ENCODE measurements at places on chromosomes 6 and 20.

- peak; percentile 87 for DNase-seq
Observed at GRCh38 chr6:27687154-27688013, 214.5 kb upstream of the ZNF184 start.

DNA sequence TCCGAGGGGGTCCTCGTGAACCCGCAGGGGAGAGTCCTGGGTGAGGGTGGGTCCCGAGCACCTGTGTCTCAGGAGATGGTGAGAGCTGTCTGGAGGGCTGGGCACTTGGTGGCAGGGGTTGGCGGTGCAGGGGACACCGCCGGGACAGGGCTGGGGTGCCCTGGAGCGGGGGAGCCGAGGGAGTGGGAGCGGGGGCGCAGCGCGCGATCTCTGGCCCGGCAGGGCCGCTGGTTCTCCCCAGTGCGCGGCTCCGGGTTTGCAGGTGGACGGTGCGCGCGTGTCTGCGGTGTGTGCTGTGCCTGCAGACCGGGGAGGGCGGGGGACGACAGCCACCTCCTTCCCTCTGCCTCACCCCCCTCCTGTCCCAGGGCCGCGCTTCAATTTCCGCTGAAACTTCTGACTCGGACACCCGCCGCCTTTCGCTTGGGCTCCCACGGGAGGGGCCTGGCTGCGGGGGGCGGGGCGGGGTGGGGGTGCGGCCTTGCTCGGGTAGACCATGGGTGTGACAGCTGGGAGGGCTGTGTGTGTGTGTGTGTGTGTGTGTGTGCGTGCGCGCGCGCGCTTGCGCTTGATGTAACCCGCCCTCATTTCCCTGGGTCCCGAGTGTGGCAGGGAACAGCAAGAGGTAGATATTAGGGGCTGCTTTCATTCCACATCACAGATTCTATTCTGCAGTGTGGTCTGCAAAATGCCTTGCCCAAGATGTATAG is 1.2 kb downstream of the TRIB3 start:
- peak; percentile 68 for DNase-seq

DNA sequence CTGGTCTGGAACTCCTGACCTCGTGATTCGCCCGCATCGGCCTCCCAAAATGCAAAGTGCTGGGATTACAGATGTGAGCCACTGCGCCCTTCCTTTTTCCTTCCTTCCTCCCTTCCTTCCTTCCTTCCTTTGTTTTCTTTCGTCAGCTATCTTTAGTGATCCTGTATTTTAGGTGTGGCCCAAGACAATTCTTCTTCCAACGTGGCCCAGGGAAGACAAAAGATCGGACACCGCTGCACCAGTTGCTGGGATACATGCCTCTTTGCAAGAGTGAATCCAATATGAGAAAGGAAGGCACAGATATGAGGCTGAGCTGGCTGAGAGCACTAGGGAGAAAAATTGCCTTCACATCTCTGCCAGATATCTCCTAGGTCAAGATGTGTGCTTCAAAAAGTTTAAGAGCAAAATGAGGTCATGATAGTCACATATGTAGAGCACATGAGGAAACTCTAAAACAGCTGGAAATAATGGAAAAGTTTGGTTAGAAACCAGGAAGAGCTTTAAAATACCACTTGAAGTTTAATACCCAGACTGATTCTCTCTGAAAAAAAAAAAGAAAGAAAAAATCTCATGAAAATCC is 41.8 kb downstream of the OR2B2 start:
- DNase-seq = no peak

DNA sequence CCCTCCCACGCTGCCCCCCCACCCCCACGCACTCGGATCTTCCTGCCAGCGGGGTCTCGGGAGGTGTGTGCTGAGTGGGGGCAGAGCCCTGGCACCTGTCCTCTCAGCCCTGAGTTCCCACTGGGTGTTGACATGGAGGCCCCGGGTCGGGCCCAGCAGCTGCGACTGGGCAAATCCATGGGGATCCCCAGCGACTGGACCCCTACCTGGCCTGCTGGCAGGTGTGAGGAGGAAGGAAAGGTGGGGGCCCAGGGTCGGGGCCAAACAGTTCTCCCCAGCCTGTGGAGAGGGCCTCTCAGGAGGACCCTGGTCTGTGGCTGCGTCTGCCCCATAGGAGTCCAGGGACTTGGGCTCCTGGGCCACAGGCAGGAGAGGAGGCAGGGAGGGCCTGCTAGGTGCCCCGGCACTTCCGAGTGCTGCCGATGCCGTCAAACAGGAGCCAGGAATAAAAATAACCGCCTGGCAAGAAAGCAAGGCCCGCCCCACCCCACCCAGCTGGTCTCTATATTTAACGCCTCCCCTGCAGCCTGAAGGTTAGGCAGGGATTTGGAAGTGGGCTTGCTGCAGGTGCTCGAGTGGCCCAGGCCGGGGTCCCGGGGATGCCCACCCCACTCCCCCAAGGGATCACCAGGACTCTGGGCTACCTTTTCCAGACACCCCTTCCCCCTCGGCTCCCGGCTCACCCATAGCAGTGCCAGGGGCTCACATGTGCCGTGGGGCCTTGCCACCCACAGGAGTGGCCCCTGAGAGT is 1.4 kb upstream of the EEF1A2 start:
- DNase-seq = no peak

- DNase-seq = no peak
Observed at GRCh38 chr6:127147534-127147933, 29.1 kb downstream of the RSPO3 start.

DNA sequence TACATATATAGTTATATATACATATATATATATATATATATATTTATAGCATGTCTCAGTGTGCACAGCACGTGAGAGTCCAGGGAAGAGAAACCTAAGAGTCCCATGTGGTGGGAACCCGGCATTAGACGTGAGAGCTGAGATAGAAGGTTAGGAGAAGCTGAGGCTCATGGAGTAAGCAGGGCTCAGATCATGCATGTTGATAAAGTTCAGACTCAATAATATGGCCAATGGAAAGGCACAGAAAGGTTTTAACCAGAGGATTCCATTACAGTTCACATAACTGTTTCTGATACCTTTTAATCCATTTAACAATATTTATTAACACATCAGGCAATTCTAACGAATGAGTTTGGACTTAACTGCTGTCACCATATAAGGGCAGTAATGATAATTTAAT is 143.4 kb downstream of the MYB start:
- DNase-seq = no peak

- DNase-seq = no peak
Observed at GRCh38 chr6:14506656-14507246, 389.2 kb downstream of the CD83 start.

- no peak for DNase-seq
Observed at GRCh38 chr6:16440636-16441212, 202.3 kb downstream of the GMPR start.

GRCh38 chr6:119881416-119881815 is 531.9 kb upstream of the MAN1A1 start:
- no peak for DNase-seq

DNA sequence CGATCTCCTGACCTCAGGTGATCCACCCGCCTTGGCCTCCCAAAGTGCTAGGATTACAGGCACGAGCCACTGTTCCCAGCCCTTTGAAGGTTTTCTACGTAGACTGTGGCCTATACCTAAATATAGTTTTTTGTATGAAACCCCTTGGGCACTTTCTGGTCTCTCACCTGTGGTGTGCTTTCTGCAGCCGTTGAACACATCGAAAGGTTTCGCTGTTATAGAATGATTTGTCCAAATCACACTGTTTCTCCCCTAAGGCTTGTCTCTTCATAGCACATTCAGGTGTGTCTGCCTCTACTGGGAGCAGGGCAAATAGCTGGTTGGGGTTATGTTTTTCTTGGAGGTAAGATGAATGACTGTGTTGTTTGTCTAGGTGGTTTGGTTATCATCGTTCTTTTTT is 597.9 kb downstream of the RNF144B start:
- no peak for DNase-seq

DNA sequence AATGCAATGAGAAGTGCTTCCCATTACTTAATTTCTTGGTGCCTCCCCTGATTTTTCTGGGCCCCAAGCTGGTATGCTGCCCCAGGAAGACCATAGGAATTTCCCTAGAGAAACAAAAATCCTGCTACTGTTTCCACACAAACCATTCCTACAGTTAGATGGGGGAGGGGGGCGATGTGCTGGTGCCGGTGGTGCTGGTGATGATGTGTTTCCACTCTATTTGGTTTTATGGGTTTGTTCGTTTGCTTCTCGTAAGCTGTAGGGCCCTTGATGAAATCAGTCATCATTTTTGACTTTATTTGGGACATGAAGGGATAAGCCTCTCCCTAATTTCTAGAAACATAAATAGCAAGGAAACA is 105.1 kb downstream of the MKKS start:
- DNase-seq = no peak

GRCh38 chr6:136365776-136366354 is 76.2 kb upstream of the BCLAF1 start:
- DNase-seq = no peak

DNA sequence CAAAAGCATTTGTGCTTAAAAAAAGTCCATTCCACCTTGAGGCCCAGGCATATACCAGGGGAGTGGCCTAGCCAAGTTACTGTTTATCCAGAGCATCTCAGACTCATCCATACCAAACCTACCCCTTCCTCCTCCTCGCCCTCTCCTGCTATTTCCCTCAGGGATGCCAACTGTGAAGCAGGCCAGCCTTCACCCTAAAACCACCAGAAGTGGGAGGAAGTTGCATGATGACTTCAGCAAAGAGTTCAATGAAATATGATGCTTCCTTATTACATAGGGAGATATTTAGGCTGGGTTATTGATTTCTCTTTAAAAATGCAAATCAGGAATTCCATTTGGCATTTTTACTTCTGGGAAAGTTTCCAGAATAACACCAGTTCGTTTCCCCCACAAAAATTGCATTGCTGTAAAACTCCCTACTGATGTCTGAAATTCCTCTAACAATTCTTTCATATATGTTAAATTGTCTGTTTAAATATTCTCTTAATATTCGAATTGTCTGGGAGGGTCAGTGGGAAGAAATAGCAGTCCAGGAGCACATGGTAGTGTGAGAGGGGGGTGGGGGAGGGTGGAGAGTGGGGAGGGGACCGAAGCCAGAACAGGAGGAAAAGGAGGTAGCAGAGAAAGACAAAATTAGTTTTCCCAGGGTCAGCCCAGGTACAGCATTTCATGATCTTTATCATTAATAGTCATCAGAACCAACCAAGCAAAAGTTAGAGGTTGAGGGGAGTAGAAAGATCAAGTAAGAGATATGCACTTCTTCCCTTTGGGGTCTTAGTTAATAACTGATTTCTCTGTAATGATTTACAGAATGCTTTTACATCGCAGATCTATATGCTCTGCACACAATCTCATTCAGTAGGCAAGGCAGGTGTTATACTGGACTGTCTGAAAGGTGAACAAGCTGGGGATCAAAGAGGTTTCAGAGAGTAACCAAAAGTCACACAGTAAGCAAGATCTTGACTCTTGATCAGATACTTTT is 1.7 kb upstream of the TCP11 start:
- no peak for DNase-seq

DNA sequence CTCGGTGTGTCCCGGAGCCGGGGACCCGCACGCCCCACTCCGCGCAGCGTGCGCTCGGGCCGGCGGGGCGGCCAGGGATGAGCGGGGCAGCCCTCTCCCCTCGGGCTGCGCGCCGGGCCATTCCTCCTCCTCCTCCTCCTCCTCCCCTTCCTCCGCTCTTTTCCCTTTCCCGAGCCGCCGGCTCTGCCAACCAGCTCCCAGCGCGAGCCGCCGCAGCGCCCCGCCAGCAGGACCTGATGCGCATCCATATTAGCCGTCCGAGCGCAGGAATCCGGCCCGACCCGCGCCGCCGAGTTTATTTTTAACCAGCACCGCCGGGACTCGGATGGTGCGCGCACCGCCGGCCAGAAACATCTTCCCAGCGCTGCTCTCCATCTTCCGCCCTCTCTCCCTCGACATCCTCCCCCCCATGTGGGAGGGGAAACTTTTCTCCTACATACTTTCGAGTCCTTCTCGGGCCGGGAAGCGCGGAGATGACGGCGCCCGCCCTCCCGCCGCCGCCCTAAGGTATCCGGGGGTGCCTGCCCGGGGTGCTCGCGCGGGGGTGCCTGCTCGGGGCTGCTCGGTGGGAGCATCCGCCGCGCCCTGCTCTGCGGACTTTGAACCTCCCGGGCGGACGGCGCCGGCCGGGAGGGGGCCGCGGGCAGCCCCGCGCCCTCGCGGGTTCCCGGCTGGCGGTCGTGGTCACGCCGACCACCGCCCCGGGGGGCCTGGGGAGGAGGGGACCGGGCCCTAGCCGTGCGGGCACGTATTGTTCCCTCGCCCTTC is 619 bp downstream of the RREB1 start:
- peak; percentile 51 for DNase-seq

DNA sequence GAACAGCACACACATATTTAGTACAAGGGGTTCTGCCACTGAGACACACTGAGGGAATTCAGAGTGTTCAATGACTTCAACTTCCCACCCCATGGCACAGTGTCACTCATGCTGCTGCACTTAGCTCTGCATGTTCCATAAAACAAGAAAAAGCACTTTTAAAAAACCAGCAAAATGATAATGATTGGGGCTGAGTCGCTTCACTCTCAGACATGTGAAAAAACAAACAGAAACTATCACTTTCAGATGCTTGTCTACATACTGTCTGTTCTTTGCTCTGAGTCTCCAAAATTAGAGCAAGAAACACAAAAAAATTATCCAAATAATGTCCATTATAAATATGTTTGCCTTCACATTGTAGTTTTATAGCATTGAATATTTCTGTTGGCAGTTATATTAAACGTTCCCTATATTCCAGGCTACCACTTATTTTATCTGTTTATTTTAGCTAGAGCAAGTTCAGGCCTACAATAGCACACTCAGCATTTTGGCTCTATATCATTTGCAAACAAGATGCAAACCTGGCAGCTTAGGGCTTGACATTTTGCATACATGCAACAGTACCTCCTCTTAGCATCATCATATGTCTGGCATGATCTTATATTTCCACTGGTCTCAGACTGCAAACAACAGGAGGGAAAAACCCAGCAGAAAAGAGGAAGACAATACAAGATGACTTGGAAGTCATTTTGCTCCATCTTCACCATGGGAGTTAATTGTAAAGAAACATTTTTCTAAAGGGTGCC is 398.8 kb downstream of the HACE1 start:
- no peak for DNase-seq

DNA sequence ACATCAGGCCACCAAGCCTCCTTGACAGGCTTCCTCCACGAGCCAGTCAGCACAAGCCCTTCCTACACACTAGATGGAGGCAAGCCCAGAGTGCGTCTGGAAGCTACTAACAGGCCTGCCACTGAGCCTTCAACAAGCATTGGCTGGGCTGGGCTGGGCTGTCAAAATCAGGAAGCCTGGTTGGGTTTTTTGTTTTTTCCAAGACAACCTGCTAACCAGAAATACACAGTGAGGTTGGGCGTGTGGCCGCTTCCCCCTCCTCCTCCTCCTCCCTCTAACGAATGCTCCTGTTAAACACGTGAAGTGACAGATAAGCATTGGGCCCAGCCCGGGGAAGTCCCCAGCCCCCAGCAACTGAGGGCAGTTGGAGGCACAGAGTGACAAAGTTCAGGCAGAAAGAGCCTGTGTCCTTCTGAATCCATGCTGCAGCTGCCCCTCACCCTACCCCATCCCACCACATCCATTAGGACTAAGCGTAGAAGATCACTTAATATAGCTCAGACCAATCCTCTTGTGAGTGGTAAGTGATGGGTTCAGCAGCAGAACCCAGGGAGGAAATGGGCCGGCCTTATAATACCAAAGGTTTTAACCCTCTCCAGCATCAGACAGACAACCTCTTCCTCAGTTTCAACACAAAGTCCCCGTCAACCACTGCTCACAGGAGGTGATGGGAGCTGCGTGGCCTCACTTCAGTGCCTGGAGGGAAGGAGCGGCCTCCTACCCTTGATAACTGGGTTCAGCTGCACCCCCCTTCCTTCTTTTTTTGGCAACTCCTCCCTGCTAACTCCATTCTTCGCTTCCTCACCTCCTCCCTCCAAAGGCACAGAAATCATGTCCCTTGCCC is 1.1 kb downstream of the NFATC2 start:
- DNase-seq = no peak

Data from SW 1271 (cell line).